Activated T-helper 17 cell treated with anti-CD3 and anti-CD28 coated beads, Interleukin-2, amount 50 U/mL, for 72 hours (primary cell): ENCODE measurements at places on chromosomes 16 and 17. TPM values are rescaled to one million over a fixed set of nuclear protein-coding genes. Genes with fewer than 3 reads are reported as not detected.

Gene ARL5C
- not detected for total RNA-seq

Gene GGT6
- total RNA-seq, result not detected

Gene ASB16
- 0.22 TPM for total RNA-seq

DNA sequence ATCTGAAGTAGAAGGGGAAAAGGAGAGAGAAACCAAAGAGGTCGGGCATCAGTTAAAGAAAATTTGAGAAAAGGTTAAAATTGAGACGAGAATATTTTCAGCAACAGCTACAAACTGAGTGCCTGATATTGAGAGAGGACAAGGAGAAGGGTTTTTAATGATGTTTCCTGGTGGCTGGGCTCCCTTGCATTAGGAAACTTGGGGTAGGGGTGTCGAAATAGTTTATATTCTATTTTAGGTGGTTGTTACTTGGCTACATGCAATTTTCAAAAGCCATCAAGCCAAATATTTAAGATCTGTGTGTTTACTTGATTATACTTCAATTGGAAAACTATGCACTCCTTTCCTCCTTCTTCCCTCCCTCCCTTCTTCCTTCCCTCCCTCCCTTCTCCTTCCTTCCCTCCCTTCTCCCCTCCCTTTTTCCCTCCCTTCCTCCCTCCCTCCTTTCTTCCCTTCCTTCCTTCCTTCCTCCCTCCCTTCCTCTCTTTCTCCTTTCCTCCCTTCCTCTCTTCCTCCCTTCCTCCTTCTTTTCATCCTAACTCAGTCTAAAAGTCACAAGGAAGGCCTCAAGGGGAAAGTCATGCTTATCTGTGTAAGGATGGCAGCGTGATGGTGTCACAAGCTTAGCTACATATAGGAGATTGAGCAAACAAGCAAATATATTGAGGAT, 1.8 kb upstream of the APOH start:
- ATAC-seq, result no peak

Gene MMP2
- not detected for total RNA-seq

DNA sequence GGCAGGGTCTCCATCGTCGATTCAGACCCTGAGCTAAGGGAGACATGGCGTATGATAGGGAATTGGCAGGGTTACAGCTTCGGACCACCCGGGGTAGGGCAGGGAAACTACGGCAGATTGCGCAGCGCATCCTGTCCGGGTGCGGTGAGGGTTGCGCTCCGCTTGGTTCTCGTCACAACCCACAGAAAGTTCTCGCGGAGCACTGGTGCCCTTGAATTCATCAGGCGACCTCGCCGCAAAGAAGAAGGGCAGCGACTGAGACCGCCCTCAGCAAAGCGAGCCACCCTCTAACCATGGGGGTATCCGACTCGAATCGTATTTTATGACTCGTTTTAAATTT, 1.2 kb downstream of the HS3ST3B1 start:
- ATAC-seq, result peak; percentile 29

Gene DDX28
- total RNA-seq, result 18.7 TPM

DNA sequence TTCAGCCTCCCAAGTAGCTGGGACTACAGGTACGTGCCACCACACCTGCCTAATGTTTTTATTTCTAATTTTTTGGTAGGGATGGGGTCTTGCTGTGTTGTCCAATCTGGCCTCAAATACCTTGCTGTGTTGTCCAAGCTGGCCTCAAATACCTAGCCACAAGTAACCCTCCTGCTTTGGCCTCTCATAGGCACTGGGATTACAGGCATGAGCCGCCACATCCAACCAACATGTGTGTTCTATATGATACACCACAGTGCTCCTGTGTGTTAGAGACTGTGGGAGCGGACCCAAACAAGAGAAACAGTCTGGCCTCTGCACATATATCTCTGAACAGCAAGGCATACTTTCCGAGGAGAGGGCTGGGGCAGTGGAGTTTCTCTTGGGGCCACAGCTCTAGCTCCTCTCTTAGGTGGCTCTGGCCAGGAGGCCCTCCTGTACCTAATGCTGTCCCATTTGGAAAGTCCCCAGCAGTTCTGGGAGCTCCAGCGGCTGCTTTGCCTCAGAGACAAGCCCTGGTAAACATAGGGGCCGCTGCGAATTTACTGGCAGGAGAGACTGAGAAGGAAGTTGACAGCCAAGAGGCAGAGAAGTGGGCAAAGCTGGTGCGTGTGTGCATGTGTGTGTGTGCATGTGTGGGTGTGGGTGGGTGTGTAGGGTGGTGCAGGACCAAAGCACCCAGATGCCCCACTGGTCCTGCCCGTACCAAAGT, 95.0 kb downstream of the RAB11FIP4 start:
- ATAC-seq, result no peak

Gene MYBBP1A
- 47.5 TPM for total RNA-seq

- no peak for ATAC-seq
Measured at GRCh38 chr16:49918257-49918656, 62.3 kb upstream of the ZNF423 start.

Gene FOXN1
- not detected for total RNA-seq

GRCh38 chr16:88469615-88470395, 16.7 kb downstream of the ZFPM1 start:
- peak; percentile 62 for ATAC-seq

DNA sequence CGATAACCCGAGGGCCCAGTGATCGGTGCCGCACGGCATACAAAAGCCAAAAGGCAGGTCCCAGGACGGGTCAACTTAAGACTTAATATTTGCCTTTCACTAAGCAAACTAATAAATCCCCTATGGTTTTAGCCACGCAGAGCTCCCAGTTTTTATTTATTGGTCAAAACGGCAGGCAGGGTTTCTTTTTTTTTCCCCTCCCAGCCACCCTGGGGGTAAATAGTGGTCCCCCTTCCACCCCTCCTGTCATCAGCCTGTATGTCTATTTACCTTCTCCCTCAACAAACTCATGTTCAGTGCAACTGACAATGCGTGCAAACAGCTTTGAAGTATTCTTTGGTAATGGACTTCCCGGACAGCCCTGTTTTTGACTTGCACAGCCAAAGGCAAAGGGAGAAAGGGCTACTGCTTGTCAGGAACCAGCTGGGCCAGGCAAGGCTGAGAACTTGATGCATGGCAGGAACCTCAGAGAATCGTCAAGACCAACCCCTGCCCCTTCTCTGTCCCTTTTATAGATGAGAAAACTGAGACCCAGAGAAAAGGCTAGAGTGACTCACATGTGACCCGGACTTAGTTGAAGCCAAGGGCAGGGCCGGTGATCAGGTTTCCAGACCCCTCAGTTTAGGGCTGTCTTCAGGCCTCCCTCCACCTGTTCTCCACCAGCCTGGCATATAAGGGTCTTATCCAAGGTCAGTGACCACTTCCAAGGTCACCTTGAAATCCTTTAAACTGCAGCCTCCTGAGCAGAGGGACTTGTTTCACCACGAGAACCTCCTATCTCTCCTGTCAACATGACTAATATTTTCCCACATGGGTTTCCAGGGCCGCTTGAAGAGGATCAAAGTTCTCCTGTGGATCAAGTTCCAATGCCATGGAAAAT, 279.0 kb downstream of the SOX9 start:
- ATAC-seq, result no peak

Gene CHAD
- not detected for total RNA-seq

Gene HSPB9
- 0.13 TPM for total RNA-seq

Gene ENPP7
- total RNA-seq, result not detected

Gene AIPL1
- not detected for total RNA-seq

DNA sequence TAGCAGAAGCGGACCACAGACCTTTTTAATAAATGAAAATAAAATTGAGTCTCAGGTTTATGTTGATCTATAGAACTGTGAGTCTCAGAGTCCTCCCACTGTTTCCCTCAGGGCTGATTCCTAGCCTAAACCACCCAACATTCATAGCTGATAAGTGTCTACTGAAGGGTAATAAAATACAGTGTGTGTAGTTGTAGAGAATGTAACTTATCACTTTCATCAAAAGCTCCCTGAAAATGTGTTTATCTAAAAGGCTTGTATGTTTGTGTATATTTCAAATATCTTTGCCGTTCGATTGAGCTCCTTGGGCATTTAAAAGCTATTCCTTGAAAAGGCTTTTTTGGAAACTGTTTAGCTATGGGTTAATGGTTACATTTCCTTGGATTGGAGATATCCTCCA, 740.3 kb upstream of the SOX9 start:
- ATAC-seq, result no peak

DNA sequence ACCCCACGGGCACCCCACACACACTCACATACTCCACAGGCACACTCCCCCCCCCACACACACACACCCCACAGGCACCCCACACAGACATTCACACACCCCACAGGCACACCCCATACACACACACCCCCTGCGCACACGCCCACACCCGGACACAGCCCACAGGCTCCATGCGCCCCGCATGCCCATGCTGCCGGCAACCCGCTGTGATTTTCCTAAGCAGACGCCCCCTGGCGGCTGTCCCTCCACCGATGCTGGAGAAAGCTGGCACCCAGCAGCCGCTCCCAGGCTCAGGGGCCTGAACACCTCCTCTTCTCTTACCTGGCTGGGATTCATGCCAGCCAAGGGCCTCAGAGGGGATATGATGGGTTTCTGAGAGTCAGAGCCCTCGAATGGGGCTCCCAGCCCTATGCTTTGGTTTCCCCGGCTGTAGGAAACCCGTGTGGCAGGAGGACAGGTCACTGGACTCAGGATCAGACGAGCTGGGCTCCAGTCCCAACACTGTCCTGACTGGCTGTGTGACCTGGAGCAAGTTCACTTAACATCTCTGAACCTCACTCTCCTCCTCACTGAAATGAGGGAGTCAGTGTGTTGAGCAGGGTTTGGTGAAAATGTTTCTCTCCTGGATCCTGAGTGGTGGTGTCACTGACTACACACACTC, 19.6 kb upstream of the TNFRSF13B start:
- ATAC-seq, result peak; percentile 12

DNA sequence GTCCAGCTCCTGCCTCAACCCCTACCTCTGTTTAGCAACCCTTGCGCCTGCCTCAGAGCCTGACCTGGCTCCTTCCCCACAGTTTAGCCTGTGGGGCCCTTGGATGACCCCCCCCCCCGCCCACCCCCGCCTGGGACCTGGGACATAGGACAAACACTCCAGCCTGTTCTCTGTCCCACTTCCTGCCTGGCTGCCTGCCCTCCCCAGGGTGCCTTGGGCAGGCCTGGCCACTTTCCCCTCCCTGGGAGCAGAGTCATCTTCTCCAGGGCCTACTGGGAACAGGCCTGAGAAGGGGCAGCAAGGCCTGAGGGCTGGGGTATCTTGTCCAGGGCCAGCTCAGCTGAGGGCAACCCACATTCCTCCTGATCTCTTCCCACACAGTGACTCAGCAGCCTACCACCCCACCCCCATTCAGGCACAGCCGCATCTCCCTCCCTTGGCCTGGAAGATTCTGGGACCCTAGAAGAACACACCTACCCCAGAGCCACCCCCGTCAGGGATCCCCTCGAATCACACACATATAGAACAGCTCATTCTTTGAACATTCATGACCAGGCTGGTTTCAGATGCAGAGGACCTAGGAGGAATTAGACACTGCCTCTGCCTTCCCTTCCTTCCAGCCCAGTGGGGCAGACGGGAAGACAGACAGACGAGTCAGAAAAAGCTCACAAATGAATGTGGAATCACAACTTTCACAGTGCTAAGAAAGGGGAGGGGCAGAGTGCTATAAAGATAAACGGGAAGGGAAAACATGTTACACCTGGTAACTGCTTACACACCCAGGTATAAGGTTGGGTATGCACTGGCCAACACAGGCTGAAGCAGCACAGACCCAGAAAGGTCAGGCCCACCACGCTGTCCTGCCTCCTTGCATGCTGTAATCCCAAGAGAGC, 6.0 kb downstream of the FHOD1 start:
- ATAC-seq, result no peak

Gene SLC38A8
- total RNA-seq, result not detected

Gene EFCAB5
- total RNA-seq, result 1.1 TPM

Gene IL21R
- 41.8 TPM for total RNA-seq

DNA sequence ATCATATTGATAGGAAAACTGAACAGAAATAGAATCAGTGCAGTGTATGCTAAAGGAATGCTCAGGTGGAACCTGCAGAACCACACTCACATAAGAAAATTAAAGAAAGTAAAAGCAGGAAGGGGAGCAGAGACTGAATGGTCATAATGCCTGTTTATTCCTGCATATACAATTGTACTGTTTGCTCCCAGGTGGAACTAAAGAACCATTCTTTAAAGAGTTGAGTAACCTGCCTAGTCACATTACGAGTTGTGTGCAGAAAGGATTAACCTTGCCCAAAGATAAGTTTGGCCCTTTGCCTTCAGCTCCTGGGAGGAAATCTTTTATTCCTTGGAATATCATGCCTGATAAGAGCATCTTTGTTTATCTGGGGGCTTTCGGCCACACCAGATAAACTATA, 434.7 kb downstream of the KIF2B start:
- ATAC-seq, result no peak

DNA sequence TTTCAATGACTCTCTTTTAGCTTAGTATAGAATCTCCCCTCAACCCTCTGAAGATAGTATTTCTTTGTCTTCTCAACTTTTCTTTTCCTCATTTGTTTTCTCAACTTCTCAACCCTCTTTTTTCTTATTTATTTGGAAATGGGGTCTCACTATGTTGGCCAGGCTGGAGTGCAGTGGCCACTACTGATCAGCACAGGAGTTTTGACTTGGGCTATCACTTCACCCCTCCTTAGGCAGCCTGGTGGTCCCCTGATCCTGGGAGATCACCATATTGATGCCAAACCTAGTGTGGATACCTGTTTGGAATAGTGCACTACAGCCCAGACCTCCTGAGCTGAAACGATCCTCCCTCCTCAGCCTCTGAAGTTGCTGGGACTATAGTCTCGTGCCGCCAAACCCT, 79.8 kb downstream of the PITPNC1 start:
- no peak for ATAC-seq

Gene AATK
- 1.2 TPM for total RNA-seq

Gene NACA2
- not detected for total RNA-seq

DNA sequence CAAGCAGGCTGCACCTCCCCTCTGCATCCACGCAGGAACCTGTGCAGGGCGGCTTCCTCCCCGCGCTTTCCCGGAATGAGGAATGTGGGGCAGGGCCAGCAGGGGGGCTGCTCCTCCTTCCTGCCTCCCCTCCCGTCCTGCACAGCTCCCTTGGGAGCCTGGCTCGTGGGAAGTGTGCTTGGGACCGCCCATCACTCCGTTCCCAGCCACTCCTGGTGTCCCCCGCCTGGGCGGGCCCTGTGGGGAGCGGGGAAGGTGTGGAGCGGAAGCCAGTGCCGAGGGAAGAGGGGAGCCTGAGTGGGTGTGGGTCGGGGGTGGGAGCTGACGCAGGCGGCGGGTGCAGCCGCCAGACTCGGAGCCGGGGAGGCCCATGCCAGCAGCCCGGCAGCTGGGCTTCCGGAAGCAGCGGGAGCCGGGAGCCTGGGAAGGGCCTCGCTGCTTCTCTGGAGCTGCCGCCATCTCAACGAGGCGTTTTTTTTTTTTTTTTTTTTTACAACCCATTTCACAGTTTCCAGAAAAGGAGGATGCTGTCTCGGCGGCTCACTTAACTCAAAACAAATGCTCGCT, 24.1 kb downstream of the BAHCC1 start:
- ATAC-seq, result no peak

Gene CCT6B
- 1.7 TPM for total RNA-seq

DNA sequence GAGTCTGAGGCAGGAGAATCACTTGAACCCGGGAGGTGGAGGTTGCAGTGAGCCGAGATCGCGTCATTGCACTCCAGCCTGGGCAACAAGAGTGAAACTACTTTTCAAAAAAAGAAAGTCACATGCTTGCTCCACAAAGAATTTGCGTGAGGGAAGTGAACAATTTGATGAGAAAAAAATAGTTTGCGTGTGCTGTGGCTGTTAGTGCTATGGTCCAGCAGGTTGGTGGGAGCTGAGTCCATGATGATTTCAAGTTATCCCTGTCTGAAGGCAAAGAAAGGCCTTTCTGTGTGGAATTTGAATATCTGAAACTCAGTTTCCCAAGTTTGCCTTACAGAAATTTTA, 21.0 kb downstream of the PRCD start:
- ATAC-seq, result no peak
